ENCODE measurements at places on chromosomes 2 and 18.

GRCh38 chr2:101679801-101680487 lies 17.6 kb upstream of the MAP4K4 start:
- DNase-seq: no peak

- DNase-seq: no peak
Observed at GRCh38 chr18:79372991-79373390, 22.7 kb upstream of the NFATC1 start.

DNA sequence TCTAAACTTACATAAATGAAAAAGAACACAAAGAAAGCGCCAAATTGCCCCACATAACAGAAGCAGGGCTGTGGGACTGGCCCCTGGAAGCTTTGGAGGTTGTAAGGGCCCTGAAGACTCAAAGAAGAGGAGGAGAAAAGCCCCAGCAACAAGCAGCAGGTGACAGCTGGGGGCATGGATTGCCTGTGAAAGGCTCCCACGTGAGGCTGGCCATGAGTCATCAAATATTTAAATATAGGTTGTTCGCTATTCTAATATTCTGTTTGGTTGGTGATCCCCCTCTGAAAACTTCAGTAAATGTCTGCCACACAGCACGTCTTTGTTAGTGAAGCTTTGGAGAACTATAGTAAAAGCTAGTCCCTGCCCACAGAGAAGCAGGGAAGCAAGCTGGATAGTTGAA lies 132.4 kb downstream of the MREG start:
- DNase-seq: no peak

DNA sequence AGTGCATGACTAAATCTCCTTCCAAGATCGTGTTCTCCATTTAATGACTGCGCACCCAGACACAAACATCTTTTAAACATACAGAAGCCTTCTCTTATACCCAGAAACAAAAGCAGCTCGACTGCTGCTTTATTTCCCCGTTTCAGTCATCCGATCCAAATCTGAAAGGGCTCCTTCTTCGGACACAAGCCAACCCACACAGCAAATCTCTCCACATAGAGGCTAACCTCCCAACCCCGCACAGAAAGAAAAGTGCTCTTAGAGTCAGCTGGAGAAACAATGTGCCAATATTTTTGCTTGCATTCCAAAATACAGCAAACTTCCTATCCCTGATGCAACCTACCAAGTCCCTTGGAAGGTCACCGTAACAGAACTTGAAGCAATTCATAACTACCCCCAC lies 29.1 kb downstream of the GAREM1 start:
- no peak for DNase-seq

DNA sequence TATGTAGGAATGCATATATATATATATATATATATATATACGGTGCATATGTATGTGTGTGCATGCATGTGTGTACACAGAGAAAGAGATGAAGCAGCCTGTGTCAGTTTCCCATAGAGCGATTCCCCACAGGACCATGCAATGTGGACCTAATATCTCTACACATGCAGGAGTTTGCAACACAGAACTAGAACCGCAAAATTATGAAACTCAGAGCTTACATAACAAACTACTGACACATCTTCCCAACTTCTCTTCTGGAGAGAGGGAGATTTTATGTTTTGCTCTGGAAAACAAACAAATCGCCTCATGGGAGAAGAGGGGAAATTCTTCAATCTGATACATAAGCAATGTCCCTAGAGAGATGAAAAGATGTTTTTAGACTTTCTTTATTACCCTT lies 377.2 kb downstream of the LRATD1 start:
- no peak for DNase-seq

DNA sequence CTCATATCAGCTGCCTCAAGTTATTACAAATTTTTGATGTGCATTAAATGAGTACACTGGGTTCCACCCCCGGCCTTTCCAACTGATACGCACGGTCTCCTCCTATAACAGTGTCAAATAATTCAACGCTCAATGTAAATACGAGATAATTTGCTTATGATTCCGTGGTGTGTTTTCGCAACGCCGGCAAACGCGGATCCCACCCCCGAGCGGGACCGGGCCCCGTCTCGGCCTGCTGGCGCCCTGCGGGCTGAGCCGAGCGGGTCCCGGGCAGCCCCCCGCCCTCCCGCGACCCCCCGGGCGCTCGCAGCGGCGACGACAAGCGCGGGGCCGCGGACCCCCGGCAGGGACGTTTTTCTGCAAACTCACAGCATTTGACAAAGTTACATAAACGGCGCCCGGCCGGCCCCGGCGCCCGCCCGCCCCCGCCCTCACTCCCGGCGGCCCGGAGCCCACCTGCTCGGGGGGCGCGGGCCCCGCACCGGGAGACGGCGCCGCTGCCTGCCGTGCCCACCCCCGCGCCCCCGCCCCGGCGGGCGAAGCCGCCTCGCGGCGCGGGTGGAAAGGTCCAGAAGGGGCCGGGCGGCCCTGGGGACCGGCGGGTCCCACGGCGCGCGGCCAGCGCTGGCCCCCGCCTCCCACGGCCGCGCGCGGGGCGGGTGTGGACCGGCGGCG lies 762 bp downstream of the HDAC4 start:
- DNase-seq: no peak

GRCh38 chr2:217090024-217090473 lies 230.2 kb upstream of the TNP1 start:
- no peak for DNase-seq

DNA sequence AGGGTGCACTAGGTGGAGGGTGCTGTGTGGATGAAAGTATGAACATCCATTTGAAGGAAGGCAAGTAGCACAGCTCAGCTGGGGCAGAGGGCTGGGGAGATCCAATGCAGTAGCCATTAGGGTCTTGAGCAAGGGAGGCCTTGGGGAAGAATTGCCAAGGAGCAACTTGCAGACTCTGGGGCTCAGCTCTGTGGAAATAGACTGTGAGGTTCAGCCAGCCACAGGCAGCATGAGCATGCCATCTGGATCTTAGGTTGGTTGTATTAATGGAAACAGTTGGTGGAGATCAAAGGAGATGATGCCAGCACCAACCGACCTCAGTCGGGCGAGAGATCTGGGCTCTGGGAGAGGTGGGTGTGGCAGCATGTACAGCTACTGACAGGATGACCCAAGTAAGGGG lies 5.6 kb downstream of the ZAP70 start:
- DNase-seq: no peak

GRCh38 chr2:171578127-171578803 lies 56.0 kb downstream of the CYBRD1 start:
- no peak for DNase-seq

DNA sequence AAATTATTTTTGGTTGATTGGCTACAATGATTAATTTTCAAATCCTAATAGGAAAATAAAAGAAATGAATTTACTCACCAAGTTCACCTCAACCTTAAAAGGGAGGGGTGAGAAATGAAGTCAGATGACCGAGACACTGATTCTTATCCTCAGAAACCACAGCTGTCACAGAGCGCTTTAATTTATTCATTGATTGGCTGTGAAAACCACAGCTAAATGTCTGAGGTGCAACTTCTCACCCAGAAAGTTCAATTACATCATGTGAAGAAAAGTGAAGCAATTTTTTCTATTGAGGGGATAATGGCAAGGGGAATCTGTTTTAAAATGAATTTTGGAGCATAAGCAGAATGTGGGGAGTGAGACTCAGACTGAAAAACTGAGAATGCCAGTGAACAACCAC lies 128.4 kb downstream of the RNF152 start:
- no peak for DNase-seq

DNA sequence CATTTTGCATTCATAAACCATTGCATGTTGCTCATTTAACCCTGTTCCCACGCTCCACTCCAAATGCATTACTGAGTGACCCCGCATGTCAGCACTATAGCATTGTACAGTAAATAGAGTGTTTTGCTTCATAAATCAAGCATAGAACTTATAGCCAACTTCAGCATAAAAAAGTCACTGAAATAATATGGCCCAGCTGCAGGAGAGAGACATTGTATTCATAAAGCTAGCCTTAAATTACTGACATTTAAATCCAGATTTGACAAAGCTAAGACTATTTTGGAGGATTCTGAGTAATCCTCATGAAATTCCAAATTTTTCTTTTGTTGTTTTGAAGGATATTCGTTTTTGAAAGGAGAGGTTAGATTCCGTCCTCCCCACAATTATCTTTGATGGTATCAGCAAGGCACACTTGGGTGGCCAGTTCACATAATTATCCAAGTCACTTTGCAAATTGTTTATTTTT lies 320.9 kb upstream of the TCF4 start:
- DNase-seq: no peak

GRCh38 chr2:155021618-155022017 lies 323.1 kb downstream of the KCNJ3 start:
- no peak for DNase-seq

- DNase-seq: no peak
Observed at GRCh38 chr18:35185771-35186170, 55.1 kb upstream of the ZNF397 start.

DNA sequence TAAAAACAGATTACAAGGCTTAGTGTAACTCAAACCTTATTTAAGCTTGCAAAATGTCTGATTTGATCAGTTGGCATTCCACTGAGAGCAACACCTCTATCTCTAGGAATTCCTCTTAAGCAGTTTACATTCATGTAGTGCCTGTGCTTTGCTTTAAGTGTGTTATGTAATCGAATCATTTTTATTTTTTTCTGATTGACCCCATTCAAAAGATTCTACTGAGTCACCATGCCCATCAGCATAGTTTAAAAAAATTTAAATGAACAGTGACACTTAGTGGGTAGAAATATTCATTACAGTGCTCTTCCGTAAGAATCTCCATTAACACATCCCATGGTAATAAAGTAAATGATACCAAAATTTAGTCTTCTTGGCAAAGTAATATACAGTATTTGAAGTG lies 67.8 kb upstream of the SLC4A10 start:
- no peak for DNase-seq

GRCh38 chr2:238457927-238458324 lies 31.2 kb downstream of the ASB1 start:
- no peak for DNase-seq

DNA sequence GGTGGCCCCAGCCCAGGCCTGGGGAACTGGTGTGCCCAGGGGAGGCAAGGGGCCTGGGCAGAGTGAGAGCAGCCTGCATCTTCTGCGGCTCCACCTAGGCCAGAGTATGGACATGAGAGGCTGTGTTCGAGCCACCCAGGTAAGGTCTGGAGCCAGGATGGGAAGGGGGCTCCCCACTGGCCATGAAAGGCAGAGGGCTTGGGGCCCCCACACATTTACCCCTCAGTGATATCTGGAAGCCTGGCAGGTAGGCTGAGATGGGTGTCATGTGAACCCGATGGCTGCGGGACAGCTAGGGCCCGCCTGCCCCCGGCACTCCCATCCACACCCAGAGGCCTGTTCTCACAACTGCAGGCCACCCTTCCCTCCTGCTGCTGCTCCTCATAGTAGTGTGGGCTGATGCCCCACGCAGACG lies 13.2 kb downstream of the ADRA2B start:
- DNase-seq: no peak

- no peak for DNase-seq
Observed at GRCh38 chr2:70525032-70525431, 28.6 kb downstream of the TGFA start.

- DNase-seq: no peak
Observed at GRCh38 chr2:45793305-45793962, 142.0 kb downstream of the PRKCE start.

- no peak for DNase-seq
Observed at GRCh38 chr2:237629739-237630138, 2.4 kb downstream of the LRRFIP1 start.

DNA sequence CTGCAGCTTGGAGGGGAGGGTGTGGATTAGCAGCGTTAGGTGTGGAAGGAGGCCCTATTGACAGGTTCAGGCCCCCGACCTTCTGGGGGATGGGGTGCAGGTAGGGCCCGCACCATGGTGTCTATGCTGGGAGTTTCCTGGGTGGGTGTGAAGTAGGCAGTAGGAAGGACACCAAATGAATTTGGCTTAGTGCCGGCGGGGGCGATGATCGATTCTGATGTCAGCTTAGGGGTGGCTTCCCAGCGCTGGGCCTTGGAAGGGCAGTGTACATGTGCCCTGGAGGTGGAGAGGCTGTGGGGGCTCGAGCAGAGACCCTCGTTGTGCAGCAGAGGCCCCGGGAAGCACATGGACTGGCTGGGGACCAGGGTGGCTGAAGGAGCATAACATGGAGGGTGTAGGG lies 21.6 kb downstream of the DCDC2C start:
- DNase-seq: no peak

Data from stimulated activated CD8-positive, alpha-beta memory T cell treated with anti-CD3 and anti-CD28 coated beads, Interleukin-4, amount 100 ng/mL, for 1 hour (primary cell).